ENCODE measurements at places on chromosomes 12 and 14.

GRCh38 chr12:3320881-3321509, 170.0 kb upstream of the PRMT8 start:
- no peak for DNase-seq

DNA sequence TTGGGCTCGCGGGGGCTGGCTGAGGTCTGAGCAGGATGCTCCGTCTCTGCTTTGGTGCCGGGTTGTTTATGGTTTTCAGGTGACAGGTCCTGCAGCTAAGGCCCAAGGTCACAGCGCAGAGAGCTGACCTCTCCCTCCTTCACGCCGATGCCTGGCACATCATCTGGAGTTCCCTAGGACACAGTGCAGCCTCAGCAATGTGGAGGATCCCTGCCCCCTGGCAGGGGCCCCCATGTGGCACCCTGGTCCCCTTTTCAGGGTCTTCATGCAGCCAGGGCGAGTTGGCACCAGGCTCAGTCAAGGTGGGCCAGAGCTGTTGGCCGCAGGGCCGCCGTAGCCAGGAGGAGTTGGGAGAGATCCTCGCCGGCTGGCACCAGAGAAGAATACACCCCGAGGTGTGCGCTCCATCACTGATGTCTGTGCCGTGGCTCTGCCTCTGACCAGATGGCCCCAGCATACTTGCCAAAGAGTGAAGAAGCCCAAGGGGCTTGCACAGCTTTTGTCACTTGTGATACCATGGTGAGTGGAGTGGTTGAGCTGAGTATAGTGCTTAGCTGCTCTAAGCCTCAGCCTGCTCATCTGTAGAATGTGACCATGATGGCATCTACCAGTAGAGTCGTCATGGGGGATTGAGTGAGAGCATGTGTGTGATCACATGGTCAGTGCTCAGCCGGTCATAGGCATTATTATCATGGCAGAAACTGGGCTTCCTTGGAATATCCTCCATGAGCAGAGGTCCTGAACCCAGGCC, 11.0 kb downstream of the TPCN1 start:
- no peak for DNase-seq

GRCh38 chr12:51318846-51319599, 5.0 kb downstream of the BIN2 start:
- DNase-seq: no peak

GRCh38 chr12:115495300-115495699, 782.2 kb downstream of the MED13L start:
- DNase-seq: no peak

DNA sequence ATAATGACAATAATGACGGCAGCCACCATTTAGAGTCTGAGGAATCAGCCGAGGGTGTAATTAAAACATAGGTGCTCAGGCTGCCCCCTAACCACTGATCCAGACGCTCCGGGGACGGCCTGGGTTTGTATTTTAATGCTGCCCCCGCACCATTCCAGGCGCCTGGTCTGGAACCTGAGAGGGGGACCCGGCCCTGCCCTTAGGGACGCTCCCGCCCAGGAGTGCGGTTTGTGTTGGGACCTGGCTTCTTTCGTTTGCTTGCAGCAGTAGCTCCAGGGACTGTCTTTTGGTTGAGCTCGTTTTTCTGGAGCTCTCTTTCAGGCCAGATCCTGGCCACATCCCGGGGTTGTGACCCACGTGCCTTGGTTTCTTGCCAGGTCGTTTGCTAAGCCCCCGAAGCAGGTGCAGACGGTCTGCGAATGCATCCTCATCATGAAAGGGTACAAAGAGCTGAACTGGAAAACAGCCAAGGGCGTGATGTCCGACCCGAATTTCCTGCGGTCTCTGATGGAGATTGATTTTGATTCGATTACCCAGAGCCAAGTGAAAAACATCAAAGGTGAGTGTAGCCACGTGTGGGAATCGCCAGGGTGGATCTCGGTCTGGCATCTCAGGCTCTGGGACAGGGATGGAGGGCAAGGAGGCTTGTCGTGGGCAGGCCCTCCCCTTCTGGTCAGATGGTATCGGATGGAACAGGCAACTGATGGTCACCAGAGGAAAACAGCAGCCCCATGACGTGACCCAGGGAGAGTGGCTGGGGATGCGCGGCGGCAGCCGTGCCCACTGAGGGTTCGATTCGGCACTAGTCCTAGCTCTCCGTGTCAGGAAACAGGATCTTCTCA, 63.5 kb downstream of the CCDC92 start:
- DNase-seq: no peak

GRCh38 chr12:95956557-95957145, 13.5 kb downstream of the AMDHD1 start:
- no peak for DNase-seq

DNA sequence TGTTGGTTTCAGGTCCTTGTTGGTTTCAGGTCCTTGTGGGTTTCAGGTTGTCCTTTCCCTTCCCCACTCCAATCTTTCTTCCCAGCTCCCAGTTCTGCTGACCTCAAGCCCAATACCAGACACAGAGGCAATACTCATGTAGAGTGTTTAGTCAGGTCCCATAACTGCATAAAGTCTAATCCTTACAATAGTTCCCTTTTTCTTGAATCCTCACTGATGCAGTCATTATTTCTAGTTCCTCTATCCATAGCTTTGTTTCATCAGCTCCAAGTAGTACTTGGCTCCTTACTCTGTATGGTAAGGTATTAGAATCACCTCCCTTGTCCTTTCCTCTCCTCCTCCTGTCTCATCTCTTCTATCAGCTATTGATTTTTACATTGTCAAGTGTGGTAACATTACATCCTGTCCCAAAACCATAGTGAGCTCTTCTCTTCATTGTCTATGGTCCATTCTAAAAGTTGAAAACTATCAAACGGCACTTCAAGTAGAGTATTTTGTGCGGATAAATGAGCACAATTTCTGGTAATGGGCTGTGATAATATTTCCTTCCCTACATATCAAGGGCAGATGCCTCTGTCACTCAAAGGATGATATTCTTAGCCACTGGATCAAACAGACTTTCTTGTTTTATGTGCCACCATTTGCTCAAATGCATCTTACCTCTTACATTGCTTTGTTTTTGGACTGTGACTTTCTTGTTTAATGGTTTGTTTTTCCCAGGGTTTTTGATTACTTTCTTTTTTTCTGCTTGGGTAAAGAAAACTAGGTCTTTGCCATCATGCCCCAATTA, 57.2 kb upstream of the JDP2 start:
- DNase-seq: no peak

GRCh38 chr12:91983935-91984334, 161.7 kb downstream of the BTG1 start:
- no peak for DNase-seq

DNA sequence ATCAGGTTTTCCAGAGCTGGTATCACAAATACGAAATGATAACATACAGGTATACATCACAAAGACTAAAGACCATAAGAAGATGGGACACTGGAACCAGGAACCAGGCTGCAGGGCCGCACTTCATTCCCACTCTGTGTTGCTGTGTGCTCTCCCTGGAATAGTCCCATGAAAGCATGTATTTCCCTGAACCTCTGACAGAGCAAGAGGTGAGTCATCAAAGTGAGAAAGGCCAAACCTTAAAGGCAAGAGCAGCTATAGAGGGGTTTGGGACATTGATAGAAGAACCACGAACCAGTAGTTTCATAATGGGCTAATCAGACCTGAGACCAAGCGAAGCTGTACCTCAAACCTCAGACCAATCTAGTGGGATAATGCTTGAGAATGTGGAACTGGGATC, 283.0 kb upstream of the PRKD1 start:
- no peak for DNase-seq

DNA sequence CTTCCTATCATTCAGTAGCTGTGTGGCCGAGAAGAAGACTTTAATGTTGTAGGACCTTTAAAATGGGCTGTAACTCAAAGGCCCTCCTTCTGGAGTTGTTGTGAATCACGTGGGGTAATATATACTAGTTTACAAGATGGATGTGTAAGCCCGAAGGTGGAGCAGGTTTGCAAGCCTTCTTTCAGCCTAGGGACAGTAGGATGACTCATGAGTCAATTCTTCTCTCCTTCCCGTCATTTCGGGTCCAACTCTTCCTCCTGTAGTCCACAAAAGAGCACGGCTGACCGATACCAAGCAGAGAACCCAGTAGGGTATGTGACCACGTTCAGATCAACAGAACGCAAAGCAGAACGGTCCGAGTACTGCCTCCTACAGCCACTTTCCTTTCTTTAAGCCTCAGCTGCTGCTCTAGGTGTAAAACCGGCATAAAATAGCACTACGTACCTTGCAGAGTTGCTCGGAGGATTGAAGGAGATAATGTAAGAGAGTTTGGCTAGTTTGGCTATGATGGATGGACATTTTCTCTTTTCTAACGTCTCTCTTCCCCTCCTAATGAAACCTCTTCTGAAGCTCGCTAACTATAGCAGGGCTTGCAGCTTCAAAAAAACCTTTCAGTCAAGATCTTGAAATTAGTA, 1.3 kb upstream of the RASSF3 start:
- DNase-seq: no peak

- no peak for DNase-seq
Measured at GRCh38 chr14:85439696-85440328, 90.1 kb upstream of the FLRT2 start.

DNA sequence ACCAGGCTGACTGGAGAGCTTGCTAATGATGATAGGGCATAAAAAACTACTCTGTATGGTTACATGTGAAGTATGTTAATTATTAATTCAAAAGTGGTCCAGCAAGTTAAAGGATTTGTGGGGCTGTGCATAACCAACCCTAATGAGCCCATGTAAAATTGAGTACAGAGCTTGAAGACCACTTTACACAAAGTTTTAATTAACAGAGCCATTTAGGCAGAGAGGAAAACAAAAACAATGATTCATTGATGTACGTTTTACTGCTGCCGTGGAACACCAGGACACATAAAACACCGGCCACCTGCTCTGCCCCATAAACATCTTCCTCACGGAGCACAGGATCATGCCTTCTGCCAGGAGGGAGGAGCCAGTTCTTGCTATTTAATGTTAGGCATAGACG, 83.5 kb downstream of the RIMBP2 start:
- no peak for DNase-seq

DNA sequence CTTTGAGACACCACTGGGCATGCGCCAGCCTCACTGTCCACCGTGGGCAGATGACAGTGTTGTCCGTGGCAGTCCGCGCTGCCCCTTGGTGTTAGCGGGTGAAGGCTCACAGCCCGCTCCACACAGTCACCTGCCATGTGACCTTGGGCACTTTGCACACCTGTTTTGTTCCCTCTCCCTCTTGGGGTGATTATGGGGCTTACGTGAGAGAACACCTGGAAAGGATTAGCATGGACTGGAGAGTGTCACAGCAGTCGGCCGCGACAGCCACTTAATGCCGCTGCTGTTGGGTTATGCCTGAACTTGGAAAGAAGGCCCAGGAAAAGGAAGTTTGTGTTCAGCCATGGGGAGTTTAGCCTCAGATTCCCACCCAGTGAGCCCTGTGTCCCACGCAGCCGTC, 94.2 kb downstream of the DDX51 start:
- no peak for DNase-seq

- DNase-seq: no peak
Measured at GRCh38 chr12:10717410-10717809, 5.7 kb downstream of the YBX3 start.

DNA sequence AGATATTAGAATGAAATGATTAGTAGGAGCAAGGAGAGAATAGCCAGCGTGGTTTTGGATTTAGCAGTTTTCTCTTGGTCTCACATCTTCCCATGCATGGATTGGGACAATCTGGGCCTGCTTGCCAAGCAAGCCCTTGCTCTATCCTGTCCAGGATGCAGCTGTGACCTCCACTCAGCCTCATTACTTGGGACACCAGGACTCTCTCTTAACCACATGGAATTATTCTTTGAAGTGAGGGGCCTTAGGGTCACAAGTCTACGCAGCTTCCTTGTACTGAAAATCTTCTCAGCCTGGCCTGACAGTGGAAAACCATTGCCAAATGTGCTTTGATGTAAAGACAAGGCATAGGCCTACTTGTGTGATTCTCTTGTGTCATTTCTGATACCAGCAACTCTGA, 28.0 kb upstream of the DCN start:
- no peak for DNase-seq

DNA sequence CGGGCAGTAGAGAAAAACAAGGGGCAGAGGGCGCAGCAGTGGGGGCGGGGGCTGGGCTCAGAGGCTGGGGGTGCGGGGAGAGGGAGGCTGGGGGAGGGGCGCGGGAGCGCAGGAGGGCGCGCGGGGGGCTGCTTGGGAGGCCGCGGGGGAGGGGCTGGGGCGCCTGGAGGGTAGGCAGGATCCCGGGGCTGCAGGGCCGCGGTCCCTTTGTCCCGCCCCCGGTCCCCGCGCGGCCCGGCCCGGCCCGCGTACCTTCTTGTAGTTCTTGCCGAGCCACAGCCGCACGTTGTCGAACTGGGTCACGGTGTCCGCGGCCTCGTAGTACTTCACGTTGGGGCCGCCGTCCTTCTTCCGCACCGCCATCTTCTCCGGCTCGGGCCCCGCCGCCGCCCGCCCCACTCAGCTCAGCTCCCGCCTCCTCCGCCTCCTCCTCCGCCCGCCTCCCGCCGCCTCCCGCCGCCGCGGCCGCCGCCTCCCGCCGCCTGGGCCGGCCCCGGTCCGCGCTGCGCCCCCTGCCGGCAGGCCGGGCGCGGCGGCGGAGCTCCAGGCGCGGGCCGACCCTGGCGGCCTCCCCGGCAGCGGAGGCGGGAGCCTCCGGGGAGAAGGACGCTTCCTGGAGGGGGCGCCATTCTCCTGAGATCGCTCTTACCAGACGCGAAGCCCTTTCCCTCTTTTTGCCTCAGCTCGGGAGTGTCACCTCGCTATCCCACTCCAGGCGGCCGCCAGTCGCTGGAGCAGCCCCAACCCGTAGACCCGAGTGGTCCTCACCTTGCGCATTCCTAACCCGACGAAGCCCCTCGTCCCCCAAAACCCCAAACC, at the start of gene SMARCC2:
SMARCC2 (minus strand) TSS at position 385 of the 819 bp plus-strand sequence; CDS start at position 363, 22 bp downstream.
- DNase-seq: peak; percentile 77

- DNase-seq: no peak
Measured at GRCh38 chr12:93244514-93245077, 133.1 kb upstream of the NUDT4 start.

- DNase-seq: no peak
Measured at GRCh38 chr12:58942345-58942744, 22.0 kb upstream of the LRIG3 start.

GRCh38 chr12:60689137-60689536, 1093.3 kb downstream of the SLC16A7 start:
- no peak for DNase-seq

GRCh38 chr12:87376722-87377121, 652.5 kb downstream of the C12orf50 start:
- no peak for DNase-seq

GRCh38 chr12:3107071-3107583, 29.9 kb downstream of the TSPAN9 start:
- DNase-seq: no peak

GRCh38 chr12:8556531-8557097, 15.9 kb upstream of the CLEC4E start:
- no peak for DNase-seq

DNA sequence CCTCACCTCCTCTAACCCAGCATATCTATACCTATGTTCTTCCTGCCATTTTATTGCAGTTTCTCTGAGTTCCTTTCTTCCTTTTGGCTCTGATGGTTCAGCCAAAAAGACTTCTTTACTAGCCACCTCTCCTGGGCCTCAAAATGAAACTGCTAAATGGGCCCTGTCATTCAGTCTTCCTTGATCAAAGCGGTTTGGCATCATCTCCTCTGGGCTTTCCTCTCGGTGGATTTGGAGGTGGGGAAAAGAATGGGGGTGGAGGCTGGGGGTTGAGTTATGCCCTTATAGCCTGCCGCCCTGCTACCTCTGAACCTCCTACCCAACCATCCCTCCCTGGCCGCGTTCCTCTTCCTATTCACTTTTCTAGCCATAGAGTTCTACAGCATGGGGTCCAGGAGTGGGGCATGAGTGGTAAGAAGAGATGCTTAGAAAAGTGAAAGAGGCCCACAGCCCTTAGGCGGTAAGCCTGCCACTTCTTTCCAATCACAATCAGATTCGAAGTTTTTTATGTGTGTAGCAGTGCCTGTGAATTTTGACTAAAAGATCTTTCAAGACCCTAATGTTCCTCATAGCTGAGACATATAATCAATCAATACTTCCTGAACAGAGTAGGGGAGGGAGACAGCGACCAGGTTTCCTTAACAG, 2.5 kb downstream of the AJUBA start:
- no peak for DNase-seq

Data from activated CD8-positive, alpha-beta memory T cell treated with anti-CD3 and anti-CD28 coated beads for 1 hour (primary cell).